ENCODE measurements at places on chromosomes 6 and 20.

GRCh38 chr20:52943185-52943841 is 28.8 kb upstream of the TSHZ2 start:
- peak; percentile 39 for DNase-seq

DNA sequence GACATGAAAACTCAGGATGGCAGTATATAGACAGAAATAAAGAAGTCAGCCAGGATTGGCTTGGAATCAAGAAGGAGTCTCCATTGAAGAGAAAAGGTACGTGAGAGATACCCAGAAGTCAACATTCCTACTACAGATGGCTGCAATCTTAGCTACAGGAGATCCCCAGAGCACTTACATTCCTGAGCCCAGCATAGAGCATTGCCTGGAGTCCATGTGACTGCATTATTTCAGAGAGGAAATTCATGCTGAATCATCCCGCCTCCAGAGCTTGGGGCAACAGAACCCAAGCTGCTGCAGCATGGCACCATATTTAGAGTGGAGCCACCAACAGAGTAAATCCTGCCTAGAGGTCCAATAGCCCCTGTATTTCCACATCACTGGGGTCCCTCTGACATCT is 125.0 kb upstream of the GRIK2 start:
- DNase-seq = no peak

DNA sequence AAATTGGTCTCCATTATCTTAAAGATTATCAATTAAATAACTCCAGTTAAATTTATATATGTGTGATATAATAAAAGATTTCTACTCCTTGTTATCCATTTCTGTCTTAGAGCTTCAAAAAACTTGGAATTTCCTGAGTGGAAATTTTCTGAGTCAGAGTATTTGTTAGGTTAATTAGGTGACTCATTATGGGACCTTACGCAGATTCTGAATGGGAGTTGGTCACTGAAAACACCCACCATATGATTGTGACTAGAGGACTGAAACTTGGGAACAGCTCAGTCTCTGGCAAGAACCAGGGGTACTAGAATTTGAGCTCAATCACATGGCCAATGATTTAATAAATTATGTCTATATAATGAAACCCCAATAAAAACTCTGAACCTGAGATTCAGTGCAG is 125.4 kb upstream of the HMGCLL1 start:
- DNase-seq = peak; percentile 61

GRCh38 chr20:14441201-14441600 is 103.8 kb upstream of the FLRT3 start:
- no peak for DNase-seq

- DNase-seq = no peak
Observed at GRCh38 chr20:41357424-41358163, 9.0 kb downstream of the EMILIN3 start.

- peak; percentile 15 for DNase-seq
Observed at GRCh38 chr6:96939007-96939805, 14.7 kb downstream of the KLHL32 start.

- DNase-seq = no peak
Observed at GRCh38 chr6:12827921-12828320, 111.4 kb downstream of the PHACTR1 start.

DNA sequence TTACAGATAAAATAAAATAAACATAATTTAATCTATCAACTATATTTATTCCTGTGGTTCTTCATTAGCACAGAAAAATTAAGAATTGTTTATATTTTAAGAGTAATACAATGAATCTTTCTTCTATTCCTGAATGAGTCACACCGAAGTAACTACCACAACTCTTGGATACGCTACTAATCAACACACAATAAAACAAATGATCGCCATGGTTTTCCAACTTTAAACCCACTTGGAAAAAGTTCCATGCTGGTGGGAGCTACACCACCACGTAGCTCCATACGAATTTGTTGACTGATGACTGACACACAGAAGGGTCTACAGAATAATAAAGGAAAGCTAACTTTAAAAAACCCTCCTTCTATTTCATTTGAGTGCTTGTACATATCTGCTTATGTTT is 135.8 kb upstream of the NEDD9 start:
- no peak for DNase-seq

DNA sequence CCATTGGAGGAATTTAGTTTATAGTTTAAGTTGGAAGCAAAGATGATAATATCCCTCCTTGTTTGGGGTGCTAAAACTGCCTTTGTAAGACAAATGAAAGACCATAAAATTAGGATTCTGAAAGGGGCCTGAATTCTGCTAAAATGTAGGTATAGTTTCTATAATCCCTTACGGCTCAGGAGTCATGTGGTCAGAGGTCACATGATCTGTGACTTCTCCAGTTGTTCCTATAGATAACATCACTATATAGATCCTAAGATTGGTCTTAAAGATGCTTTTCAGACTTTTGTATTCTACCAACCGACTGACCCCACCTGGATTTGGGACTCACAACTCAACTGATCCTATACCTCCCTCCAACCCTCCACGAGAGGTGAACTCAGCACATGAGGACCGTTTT is 36.6 kb downstream of the ZNF311 start:
- DNase-seq = no peak

DNA sequence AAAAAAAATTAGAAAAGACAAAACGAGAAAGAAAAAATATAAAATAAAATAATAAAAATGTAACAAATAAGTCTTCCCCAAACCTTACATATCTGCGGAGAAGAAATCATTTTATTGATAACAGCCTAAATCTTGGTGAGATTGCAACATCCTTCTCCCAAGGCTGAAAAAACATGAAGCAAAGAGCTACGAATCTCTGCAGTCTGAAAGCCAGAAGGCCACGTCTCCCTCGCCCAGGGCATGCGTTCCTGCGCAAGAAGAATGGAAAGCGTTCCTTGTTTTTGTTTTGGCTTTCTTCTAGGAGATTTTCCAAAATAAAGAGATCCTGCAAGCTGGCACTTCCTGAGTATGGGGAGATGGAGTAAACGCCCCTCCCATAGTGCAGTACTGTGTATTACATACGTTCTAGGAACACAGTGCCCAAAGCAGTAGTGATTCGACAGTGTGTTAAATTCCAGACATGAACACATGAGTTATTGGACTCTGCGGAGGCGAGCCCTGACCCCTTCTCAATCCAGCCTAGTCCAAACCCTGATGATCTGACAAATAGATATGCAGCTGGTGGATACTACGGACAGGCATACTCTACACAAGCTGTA is 126.7 kb upstream of the RREB1 start:
- DNase-seq = no peak
